ENCODE measurements at places on chromosomes 5 and 9. TPM values are rescaled to one million over a fixed set of nuclear protein-coding genes. Genes with fewer than 3 reads are reported as not detected.

LCNL1 gene
- under 0.01 TPM for total RNA-seq

CFAP77 gene
- not detected for total RNA-seq

IFNK gene
- not detected for total RNA-seq

CHSY3 gene
- total RNA-seq: 12.5 TPM

Data from skeletal muscle tissue (tissue), 5 donors.